ENCODE measurements at places on chromosomes 5 and 9.

- DNase-seq = no peak
Measured at GRCh38 chr5:74179179-74179578, 461.3 kb downstream of the ENC1 start.

DNA sequence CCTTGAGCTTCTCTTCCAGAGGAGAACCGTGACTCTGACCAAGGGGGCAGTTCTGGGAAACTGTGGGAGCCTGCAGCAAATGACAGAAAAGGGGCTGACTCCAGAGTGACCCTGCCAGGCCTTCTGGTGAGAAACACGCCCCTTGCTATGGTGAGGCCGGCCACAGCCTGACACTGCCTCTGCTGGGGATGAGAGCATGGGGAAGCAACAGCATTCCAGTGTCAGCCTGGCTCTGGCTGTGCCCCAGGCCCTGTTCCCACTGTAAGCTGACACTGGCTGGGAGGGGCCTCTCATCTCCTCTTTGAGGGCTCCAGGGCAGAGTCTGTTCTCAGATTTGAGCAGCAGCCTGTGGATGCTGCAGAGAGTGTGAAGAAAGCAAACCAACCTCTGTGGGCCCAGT is 180.0 kb upstream of the IL12B start:
- DNase-seq = no peak

- no peak for DNase-seq
Measured at GRCh38 chr5:126527892-126528291, 67.1 kb downstream of the ALDH7A1 start.

GRCh38 chr9:121947775-121948174 is 145.3 kb downstream of the TTLL11 start:
- DNase-seq = no peak

GRCh38 chr9:94807556-94807955 is 81.1 kb downstream of the AOPEP start:
- no peak for DNase-seq

- no peak for DNase-seq
Measured at GRCh38 chr9:14692470-14693250, 572 bp downstream of the ZDHHC21 start.

- DNase-seq = no peak
Measured at GRCh38 chr5:95786821-95787418, 35.6 kb downstream of the GLRX start.

- no peak for DNase-seq
Measured at GRCh38 chr9:19493876-19494275, 85.1 kb downstream of the ACER2 start.

DNA sequence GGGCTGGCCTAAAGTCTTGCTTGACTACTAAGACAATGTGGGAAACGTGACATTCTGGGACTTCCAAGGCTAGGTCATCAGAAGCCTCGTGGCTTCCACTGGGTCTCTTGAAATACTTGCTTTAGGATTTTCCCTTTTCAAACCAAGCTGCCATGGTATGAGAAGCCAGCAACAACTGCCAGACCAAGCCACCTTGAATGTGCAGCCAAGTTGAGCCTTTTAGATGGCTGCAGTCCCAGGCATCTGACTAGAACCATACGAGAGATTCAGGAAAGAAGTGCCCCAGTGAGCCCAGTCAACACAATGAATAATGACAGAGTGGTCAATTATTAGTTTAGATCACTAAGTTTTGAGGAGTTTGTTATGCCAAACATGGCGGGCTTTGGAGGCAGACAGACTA is 143.3 kb downstream of the SLF1 start:
- DNase-seq = no peak

GRCh38 chr5:133828722-133829121 is 139.7 kb downstream of the C5orf15 start:
- no peak for DNase-seq

Measured in NCI-H2107 (cell line).